ENCODE measurements at places on chromosomes 4 and X.

DNA sequence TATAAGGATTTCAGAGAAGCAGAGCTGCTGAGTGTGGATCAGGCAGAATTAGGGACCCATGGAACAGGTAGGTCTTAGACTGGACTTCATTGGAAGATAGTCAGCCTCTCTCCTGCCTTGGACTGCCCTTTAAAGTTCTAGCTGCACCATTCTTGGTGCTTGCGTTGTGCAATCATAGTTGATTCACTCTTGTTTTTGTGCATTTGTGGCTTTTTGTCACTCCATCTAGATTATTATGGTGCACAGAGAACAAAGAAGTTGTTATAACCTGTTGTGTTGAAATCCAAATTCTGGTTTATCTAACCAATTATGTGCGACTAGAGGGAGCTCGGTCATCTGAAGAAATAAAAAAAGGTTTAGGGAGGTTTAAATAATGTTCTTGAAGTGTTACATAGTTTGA, 59.3 kb downstream of the JADE1 start:
- DNase-seq, result no peak

DNA sequence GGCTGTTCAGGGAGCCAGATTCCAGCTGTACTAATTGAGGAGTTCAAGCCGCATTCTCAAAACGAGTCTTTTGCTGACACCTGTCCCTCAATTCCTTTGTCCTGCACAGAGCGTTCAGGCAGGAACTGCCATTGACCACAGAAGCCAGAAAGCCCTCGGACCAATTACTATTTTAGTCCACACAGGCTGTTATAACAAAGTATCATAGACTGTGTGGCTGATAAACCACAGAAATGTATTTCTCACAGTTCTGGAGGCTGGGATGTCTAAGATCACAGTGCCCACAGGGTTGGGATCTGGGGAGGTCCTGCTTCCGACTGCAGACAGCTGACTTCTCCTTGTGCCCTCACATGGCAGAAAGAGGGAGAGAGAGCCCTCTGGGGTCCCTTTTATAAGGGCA, 119.8 kb upstream of the ATP6AP2 start:
- no peak for DNase-seq

- DNase-seq, result no peak
These were observed at the start of gene MID1 for GRCh38 chrX:10620121-10620699. Gene MID1 (minus strand): TSS chrX:10620585. CDS start chrX:10567547, 53,038 bp downstream.

GRCh38 chrX:154021131-154021611, 1.5 kb upstream of the IRAK1 start:
- DNase-seq, result no peak

DNA sequence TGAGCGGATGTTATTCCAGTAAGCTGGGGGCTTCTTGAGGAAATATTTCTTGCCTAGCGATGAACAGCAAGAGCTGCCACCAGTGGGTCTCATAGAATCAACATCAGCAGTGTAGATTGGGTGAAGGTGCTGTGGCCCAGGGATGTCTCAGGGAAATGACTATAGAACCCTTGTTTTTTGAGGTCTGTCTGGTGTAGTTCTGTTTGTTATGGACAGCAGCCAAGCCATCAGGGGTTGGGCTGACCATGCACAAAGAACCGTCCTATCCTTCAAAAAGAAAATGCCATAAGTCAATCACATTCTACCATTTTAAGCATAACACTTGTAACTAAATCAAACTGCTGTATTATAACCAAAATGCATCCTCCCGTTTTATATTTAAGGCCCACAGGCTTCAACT, 17.3 kb upstream of the C1GALT1C1 start:
- DNase-seq, result no peak

DNA sequence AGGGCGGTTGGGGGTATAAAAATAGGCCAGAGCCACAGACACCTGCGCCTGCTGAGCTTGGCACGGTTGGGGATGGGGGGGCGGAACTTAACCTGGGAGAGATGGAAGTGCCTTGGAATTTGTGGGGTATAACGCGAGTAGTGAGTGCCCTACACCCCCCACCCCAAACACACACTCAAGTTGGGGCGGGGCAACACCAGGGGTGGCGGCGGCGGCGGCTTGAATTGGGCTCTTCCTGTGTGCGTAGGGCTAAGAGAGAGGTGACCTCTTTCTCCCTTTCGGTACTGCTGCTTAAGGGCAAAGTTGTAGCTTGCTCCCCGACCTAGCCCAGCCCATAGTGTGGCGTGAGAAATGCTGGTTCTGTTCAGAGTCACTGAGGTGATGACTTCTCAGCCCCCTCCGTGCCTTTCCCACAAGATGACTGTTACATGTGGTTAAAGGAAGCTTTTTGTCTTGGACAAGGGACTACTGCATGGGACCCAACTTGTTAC, 839 bp downstream of the STK26 start:
- DNase-seq, result no peak

DNA sequence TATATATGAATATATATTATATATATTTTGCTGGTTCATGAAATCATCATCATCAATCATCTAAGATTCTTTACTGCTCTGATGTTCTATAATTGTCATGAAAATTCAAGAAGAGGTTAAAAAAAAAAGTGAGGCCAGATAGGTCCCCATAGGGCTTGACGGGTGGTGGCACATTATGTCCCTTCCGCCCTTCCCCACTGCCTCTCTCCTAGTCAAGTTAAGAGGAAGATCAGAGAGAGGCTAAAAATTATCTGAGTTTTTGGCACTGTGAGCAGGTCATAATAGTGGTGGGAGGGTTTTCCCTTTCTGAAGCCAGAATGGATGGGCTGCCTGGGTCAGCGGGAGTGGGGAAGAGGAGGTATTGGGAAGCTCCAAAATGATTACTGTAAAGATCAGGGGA, 5.4 kb downstream of the SYNPO2 start:
- DNase-seq, result no peak

DNA sequence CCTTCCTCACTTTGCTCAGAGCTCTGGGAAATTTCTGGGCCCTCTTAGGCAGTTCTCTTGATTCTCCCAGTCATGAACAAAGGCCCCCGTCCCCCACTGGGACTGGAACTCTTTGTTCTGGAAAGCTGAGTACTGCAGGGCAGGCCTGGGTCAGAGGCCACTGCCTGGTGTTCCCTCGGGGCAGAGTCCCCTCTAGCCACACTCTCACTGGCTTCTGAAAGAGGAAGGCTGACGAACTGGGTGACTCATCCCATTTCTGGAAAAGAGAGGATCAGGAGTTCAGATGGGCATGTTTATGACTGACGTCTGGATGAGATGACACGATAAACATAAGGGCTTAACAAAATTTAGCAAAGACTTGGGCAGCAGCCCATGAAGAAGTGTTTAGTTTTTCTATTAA, 47.7 kb downstream of the DDX3X start:
- no peak for DNase-seq

DNA sequence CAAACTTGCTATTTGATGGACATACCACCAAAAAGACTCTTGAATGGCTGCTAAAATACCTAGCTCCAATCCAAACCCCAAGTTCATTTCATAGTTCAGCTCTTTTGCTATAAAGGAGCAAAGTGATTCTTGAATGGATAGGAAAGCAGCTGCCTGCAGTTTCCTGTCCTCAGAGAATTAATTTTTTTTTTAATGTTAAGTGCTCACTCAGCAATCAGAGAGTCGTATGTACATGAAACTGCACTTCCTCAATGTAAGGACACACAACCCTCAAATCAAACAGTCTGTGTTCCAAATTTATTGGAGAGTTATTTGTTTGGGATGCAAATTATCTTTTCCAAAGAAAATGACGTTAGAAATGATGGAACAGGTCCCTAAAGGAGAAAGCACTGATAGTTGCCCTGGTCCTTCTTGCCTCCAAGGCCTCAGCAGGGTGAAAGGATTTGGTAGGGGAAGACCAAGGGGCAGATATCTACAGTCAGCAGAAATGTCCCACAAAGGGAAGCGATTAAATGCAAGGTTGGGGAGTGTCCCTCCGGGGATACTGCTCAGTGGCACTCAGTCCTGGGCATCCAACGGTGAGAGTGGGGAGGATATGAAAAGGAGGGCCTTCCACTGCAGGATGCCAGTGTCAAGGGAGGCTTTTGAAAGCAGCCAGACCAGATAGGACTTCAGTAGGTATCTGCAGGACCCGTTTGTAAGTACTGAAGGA, 67.2 kb upstream of the RASGEF1B start:
- DNase-seq, result no peak

DNA sequence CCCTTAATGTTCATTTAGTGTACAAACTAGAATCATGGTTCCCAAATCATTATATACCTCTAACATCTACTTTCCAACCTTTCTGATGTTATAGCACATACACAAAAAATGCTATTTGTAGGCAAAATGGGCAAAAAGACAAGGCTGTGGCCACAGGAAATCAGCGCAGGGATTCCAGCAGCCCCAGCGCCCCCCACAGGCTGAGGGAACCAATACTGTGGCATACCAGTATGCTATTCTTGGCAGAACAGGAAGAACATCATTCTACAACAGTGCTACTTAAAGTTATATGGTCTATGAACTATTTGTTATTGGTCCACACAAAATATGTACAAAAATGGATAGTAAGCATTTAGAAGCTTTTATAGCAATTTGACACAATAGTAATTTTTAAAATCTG, 25.3 kb downstream of the STEEP1 start:
- no peak for DNase-seq

DNA sequence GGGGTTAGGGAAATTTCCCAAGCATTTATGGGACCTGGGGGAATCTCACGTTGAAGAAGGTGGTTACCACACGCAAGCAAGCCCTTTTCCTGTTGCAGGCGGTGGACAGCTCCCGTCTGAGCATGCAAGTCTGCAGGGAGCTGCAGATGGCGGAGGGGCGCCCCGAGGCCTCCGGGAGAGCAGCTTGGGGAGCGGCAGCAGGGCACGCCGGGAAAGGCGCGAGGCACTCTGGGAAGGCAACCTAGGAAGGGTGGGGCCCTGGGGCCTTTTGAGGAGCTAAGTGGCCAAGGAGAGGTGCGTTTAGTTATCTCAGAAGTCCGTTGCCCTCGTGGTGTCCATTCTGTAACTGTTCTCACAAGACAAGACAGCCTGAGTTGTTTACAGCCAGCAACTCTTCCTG, 57.0 kb upstream of the SLC25A4 start:
- DNase-seq, result no peak

DNA sequence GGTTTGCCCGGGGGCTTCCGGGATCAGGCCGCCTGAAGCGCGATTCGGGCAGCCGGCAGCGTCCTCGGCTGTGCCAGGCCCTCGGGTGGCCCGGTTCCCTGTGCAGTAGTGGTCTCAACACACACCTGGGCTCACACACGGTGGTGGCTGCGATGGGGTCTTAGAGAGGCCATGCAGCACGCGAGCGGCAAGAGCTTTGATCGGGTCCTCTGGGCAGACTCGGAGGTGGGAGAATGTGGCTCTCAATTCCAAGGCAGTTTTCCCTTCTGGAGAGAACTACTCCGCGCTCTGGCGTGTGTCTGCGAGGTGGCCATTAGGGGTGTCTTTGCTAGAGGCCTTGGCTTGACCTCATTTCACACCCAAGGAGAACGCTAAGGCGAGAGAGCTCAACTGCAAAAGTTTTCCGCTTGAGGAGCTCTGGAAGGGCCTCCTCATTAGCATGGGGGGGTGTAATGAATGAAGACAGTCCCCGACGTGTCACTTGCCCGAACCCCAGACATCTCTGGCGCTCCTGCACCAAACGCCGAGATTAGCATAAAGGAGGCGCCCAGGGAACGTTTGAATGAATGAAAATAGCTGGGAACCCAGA, 771 bp upstream of the RBPJ start:
- no peak for DNase-seq

DNA sequence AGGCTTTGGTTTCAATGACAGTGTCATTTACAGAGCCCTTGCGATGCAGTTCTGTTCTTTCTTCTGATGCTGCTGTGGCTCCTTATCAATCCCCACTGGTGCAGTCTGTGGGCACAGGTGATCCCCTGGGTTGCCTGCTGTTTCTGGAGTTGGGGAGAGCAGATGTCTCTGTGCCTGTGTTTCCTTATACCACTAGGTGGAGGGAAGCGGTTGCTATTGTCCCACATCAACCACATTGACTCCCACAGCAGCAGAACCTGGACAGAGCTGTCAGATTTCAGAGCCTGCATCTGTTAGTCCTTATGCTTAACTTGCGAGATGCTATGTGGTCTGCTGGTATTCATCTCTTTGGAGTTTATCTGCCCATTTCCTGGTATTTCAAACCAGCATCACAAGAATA, 57.7 kb downstream of the NEIL3 start:
- DNase-seq, result no peak

DNA sequence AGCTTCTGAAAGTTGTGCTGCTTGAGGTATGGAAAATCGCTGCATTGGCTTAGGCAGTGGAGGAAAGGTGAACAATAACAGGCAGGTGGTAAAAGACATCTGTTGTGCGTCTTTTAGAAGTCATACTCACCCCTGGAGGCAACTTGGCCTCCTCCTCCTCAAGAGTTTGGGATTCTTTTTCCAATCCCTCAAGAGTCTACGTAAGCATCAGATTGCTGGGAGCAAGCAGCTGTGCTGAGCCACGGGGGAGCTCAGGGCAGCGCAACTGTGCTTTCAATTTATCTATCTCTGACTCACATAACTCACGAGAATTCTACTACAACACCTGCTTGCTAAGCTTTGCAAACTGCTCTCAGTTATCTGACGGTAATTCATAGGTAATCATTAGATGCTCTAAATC, 6.4 kb upstream of the RBMX2 start:
- no peak for DNase-seq
